ENCODE measurements at places on chromosomes 11 and 22.

- no peak for DNase-seq
These were observed 7.6 kb upstream of the SERPINH1 start for GRCh38 chr11:75554258-75555022.

DNA sequence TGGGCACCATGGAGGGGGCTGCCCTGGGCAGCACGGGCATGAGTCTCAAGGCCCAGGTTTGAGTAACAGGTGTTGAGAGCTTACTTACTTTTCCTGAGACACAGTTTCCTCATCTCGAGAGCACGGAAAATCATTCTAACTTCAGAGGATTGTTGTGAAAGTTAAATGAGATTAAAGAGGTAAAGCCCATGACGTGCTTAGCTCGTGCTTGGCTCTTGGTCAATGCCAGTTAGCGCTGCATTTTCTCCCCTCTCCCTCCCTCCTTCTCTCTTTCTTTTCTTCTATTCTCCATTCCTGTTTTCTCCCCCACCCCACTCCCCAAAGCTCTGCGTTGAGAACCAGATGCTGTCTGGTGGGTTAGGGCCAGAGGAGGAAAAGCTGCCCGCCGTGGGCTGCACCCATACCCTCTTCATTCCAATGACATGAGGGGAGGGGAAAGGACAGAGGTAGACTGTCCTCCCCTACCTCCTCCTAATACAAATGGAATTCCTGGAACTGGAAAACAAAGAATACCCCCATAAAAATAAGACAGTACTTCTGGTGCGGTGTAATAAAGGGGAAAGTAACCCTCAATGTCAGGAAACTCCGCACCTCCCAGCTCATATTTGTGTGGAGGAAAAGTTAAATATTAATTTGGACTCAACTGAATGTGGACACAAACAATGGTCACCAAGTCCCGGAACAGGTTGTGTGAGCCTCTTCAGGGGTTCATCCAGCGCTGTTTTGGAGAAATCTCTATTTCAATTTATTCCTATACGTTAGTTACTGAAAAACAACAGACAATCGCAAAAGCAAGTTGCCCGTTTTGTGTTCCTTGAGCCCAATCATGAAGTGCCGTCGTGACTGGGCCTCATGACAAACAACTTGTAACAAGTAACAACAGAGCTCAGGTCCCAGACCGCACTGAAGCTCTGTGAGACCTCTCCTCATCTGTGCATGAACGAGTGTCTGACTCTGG, 54.8 kb upstream of the B3GAT1 start:
- DNase-seq = no peak

- no peak for DNase-seq
These were observed 64.2 kb downstream of the CACNA1I start for GRCh38 chr22:39634530-39635405.

- DNase-seq = no peak
These were observed 56.3 kb upstream of the PHOX2A start for GRCh38 chr11:72300268-72300667.

- no peak for DNase-seq
These were observed 238.2 kb downstream of the SOX6 start for GRCh38 chr11:16117989-16118756.
